ENCODE measurements at places on chromosomes 16 and 17.

DNA sequence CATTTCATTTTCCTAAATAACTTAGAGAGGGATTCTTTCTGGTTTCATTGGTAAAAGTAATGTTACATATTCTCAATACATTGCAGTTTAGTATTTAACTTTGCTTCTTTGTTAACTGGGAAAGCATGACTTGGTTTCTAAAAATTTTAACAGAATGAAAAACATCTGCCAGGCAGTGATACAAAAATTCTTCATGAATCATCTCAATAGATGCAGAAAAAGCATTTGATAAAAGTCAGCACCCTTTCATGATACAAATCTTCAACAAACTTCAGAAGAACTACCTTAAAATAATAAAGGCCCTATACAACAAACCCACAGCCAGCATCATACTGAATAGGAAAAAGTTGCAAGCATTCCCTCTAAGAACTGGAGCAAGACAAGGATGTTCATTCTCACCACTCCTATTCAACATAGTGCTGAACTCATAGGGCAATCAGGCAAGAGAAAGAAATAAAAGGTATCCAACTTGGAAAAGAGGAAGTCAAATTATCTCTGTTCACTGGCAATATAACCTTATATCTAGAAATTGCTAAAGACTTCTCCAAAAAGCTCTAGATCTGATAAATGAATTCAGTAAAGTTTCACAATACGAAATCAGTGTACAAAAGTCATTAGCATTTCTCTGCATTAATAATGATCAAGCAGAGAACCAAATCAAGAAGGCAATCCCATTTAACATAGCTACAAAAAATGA, 50.4 kb downstream of the SLFN5 start:
- ATAC-seq, result no peak

GRCh38 chr17:3197219-3197618, at the start of gene OR1A2:
Gene OR1A2, plus strand, starts transcription at chr17:3197519. Its CDS starts 0 bp downstream, at chr17:3197519.
- no peak for ATAC-seq

GRCh38 chr17:76130473-76130872, 10.6 kb downstream of the FOXJ1 start:
- no peak for ATAC-seq

DNA sequence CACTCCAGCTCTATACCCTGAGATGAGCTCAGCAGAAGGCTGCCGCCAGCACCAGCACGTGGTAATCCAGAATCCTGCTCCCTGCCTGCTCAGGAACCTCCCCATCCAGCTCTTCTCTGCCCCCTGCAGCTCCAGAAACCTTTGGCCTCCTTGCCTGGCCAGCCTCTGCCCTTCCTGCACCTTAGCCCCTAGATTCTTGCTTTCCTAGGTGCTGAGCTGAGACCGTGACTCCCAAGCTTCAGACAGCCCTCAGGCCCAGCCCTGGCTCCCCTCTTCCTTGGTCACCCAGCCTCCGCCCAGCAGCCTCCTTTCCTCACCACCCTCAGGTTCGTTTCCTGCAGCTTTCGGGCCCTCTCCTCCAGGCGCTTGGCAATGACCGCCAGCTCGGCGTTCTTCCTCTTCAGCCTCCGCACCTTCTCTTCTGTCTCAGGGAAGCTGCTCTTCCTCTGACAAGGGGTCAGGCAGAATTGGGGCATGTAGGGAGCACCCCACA, 2.6 kb downstream of the TSPOAP1 start:
- no peak for ATAC-seq

GRCh38 chr17:6450926-6451832, 6.9 kb downstream of the PIMREG start:
- peak; percentile 58 for ATAC-seq

- no peak for ATAC-seq
Observed at GRCh38 chr16:80691111-80691741, 113.2 kb downstream of the CDYL2 start.

- ATAC-seq, result no peak
Observed at GRCh38 chr17:82019690-82020571, 2.7 kb downstream of the CENPX start.

GRCh38 chr16:50603206-50604064, 55.2 kb downstream of the NKD1 start:
- ATAC-seq, result no peak

DNA sequence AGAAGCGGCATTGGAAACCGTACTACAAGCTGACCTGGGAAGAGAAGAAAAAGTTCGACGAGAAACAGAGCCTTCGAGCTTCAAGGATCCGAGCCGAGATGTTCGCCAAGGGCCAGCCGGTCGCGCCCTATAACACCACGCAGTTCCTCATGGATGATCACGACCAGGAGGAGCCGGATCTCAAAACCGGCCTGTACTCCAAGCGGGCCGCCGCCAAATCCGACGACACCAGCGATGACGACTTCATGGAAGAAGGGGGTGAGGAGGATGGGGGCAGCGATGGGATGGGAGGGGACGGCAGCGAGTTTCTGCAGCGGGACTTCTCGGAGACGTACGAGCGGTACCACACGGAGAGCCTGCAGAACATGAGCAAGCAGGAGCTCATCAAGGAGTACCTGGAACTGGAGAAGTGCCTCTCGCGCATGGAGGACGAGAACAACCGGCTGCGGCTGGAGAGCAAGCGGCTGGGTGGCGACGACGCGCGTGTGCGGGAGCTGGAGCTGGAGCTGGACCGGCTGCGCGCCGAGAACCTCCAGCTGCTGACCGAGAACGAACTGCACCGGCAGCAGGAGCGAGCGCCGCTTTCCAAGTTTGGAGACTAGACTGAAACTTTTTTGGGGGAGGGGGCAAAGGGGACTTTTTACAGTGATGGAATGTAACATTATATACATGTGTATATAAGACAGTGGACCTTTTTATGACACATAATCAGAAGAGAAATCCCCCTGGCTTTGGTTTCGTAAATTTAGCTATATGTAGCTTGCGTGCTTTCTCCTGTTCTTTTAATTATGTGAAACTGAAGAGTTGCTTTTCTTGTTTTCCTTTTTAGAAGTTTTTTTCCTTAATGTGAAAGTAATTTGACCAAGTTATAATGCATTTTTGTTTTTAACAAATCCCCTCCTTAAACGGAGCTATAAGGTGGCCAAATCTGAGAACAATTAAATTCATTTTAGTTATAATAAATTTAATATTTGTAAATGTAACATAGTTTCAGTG, 1.7 kb downstream of the HEXIM1 start:
- ATAC-seq, result peak; percentile 4

GRCh38 chr16:84884596-84885341, 65.0 kb downstream of the CRISPLD2 start:
- no peak for ATAC-seq

GRCh38 chr17:57485566-57485865, 229.2 kb downstream of the MSI2 start:
- no peak for ATAC-seq

DNA sequence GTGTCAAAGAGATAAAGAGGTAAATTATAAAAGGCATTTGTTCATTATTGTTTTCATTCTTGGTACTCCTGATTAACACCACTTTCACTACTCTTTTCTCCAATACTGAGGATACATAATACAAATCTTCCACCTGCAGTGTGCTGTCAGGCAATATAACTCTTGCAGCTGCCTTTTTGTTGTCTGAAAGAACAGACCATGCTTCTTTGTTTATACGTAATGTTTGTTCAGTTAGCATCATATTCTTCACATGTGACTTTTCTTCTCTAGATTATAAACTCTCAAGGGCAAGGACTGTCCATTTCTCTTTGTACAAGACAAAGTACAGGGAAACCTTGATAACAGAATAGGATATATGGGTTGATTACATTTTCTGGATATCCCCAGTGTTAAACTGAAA, 14.2 kb upstream of the ABCC11 start:
- no peak for ATAC-seq

DNA sequence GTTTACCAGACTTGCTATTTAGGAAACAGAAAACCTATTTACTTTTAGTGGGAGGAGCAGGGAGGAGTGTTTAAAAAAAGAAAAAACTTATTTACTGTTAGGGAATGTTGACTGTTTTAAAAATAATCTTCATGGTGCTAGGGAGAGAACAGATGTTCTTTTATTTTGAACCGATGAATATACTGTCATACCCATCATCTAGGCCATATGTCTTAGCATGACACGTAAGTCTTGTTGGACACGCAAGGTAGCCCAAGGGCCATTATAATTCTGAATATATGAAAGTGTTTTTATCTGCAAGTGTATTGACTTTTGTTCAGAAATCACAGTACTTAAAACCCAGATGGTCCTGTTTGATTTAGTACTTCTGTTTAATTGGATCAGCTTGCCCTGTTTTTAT, 11.6 kb downstream of the WIPF2 start:
- peak; percentile 82 for ATAC-seq

- no peak for ATAC-seq
Observed at GRCh38 chr17:55416470-55417052, 5.1 kb downstream of the MMD start.

DNA sequence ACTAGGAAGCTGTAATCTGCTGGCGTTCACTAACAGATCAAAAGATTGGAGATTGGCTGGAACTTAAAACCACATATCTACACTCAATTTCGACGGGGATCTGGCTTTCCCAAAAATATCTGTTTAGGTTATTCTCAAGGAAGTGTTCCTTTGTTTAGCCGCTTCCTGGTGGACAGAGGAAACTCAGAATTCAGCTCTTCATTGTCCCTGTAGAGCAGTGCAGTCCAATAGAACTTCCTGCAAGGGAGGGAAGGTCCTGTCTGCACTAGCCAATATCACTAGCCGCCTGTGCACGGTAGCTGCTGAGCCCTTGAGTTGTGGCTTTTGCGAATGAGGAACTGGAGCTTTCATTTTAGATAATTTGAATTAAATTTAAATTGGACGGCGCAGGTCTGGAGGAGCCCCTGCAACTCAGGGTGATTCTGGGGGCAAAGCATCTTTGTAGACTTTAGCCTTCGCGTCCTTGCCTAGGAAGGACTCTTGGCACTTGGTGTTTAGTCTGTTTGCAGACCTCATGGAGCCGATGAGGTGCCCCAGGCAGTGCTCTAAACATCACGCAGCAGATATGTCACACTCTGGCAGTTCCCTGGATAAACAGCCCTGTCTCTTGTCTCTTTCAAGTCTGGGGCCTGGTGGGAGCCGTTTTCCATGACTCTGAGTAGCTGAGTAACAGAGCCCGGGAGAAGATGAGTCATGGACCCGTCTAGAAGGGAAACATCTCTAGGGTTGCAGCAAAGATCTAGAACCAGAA, 122.2 kb downstream of the CCDC182 start:
- ATAC-seq, result peak; percentile 83

GRCh38 chr16:12573300-12573699, 230.4 kb downstream of the CPPED1 start:
- no peak for ATAC-seq

DNA sequence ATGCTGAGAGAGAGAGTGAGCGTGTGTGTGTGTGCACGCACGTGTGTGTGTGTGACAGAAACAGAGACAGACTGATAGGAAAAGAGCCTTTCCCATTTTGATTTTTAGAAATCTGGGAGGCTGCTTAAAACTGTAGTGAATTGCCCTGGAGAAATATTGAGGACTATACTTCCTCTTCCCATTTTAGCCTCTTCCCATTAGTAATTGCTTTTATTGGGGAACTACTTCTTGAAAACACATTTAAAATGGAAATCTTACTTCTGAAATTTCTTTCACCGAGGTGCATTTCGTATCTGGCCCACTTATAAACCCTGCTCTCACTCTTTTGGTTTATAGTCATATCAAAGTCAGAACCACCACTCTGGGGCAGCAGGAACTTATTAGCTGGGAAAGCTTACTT, 47.1 kb downstream of the NUP93 start:
- no peak for ATAC-seq

DNA sequence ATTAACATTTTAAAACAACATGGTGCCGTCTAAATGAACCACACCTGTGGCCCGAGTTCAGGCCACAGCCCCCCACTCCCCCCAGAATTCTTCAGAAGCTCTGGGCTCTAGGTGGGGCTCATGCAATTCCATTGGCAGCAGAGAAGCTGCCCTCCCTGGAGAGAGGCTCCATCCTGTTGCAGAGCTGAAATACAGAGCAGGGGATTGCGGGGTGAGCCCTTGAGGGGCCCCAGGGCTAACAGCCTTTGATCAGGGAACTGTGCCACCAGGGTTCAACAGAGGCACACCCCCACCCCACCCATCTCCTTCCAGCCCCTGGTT, 69.3 kb downstream of the ABR start:
- ATAC-seq, result no peak

GRCh38 chr16:30131869-30132475, 9.0 kb upstream of the MAPK3 start:
- no peak for ATAC-seq

GRCh38 chr17:82097184-82097918, 685 bp downstream of the FASN start:
- peak; percentile 5 for ATAC-seq

- no peak for ATAC-seq
Observed at GRCh38 chr17:65190467-65191097, 53.4 kb downstream of the RGS9 start.

DNA sequence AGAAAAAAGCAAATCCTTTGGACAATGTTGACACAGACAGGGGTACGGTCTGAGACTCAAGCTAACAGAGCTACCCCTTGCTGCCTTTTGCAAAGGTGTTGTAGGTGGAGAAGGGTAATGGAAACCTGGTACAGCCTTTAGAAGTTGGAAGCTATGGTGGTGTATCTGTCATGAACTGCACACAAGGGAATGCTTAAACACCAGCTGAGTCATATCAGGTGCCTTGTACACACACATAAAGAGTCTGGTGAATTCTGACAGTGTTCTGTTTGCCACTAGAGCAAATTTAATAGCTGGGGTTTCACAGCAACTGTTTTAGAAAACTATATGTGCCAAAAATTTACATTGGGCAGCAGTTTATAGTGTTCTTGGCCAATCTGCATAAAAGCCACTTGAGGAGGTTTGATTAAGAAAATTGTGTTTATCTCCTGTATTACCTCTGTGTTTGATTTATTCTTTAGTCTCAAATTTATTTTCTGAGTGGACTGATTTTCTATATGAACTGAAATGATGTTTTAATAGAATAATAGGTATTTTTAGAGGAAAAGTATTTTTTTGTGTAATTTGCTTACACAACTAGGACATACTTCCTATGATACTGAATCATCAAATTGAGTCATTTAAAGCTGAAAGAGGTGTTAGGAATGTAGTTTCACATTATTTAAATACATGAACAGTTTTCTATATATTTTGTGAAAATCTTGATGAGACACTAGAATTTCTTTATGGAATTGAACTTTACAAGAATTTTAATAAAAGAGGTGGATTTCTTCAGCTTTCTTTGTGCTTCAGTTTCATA, 136.9 kb downstream of the MAP2K6 start:
- no peak for ATAC-seq
